ENCODE measurements at places on chromosomes 1 and 21. TPM values are rescaled to one million over a fixed set of nuclear protein-coding genes. Genes with fewer than 3 reads are reported as not detected.

INAVA gene
- 0.04 TPM for total RNA-seq

HMCN1 gene
- total RNA-seq: 0.04 TPM

LCE1B gene
- not detected for total RNA-seq

LCE3D gene
- not detected for total RNA-seq

GJA5 gene
- not detected for total RNA-seq

GRCh38 chr21:39612233-39613040 is at the start of gene B3GALT5:
Gene B3GALT5, plus strand, starts transcription at chr21:39612940. Its CDS starts 47,620 bp downstream, at chr21:39660560.
- DNase-seq: no peak

DNA sequence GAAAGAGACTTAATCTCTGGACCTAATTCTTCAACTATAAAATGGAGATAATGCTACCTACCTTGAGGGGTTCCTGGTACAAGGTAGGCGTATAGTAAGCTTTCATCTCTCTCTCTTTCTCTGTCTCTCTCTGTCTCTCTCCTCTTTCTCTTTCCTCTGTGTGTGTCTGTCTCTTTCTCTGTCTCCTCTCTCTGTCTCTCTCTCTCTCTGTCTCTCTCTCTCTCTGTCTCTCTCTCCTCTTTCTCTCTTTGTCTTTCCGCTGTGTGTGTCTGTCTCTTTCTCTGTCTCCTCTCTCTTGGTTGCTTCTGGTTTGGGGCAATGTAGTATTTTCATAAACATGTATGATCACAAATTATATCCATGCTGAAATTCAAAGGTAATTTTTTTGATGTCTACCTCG is 76.1 kb upstream of the UBE2U start:
- no peak for DNase-seq

- no peak for DNase-seq
Measured at GRCh38 chr1:153801028-153801625, 25.9 kb downstream of the SLC27A3 start.

DNA sequence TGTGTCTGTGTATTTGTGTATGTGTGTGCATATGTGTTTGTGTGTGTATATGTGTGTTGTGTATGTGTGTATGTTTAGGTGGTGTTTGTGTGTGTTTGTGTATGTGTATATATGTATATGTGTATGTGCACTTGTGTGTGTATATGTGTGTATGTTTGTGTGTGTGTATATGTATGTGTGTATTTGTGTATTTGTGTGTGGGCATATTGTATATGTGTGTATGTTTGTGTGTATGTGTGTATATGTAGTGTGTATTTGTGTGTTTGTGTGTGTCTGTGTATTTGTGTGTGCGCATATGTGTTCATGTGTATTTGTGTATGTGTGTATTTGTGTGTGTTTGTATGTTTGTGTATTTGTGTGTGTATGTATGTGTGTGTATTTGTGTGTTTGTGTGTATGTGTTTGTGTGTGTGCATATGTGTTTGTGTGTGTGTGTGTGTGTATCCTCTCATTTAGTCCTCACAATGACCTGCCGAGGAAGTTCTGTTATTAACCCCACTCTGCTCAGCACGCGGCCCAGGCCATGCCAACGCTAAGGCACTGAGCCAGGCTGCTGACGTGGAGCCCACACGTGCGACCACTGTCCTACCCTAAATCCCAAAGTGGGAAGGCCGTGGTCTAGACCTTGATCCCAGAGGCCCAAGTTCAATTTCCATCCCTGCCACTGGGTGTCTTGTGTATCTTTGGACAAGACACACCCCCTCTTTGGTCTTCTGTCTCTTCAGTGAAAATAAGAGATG is 43.2 kb upstream of the TMEM51 start:
- DNase-seq: no peak

DNA sequence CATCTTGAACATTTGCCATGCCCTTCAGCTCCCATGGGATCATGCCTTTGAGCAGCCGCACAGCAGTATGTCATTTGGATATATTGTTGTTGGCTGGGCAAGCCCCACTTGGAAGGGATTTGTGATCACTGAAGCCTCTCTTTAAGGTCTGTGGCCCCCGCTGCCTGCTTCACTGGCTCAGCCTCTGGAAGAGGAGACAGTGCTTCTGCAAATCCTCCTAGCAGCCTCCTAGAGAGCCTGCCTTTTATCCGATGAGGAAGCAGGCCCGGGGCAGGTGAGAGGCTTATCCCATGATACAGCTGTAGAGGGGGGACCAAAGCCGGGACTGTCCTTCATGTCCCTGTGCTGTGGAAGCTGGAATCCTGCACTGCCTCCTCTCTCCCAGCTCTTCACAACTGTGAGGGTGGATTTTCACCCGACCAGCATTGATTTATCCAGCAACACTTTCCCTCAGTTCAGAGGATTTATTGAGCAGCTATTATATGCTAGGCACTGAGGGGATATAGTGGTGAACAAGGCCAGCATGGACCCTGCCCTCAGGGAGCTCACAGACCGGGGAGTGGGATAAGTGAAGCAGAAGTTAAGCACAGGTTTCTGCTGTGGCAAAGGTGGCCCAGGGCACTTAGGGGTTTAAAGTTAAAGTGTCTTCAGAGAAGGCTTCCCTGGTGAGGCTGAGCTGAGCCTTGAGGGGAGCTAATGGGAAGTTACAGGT is 3.9 kb downstream of the TMEM61 start:
- no peak for DNase-seq

GRCh38 chr1:23394181-23394580 is 24.5 kb upstream of the ZNF436 start:
- no peak for DNase-seq

DNA sequence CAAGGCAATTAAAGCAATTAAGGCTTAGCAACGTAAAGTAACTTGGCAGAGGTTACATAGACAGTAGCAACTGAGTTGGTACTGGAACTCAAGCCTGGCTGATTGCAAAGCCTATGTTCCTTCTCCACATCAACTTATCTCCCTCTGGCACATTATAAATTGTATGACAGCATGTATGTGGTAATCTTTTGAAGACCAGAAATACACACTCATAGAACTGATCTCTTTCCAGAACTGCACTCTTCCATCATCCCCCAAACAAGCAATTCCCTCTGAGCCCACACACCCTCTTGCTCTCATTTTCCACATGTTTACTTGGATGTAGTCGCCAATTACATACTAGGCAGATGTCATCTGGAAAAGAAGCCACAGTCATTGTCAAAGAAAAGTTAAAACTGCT is 502.2 kb downstream of the PLPP3 start:
- DNase-seq: no peak

GRCh38 chr1:206479183-206480125 is 9.2 kb downstream of the IKBKE start:
- peak; percentile 60 for DNase-seq

DNA sequence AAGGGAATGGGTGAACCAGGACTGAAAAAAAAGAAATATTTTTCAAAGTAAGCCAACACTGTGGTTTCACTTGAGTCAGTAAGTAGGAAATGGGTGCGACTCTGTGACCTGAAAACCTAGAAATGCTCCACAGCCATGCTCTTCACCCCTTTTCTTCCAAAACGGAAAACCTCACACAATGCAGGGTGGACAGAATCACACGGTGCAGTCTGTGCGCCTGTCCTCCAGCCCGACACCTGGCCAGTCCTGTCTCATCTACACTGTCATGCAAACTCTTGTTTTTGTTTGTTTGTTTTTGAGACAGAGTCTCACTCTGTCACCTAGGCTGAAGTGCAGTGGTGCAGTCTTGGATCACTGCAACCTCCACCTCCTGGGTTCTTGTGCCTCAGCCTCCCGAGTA is 53.3 kb downstream of the B3GALT5 start:
- DNase-seq: no peak

All from activated naive CD8-positive, alpha-beta T cell treated with anti-CD3 and anti-CD28 coated beads for 36 hours (primary cell).